ENCODE measurements at places on chromosomes 3 and 15. TPM values are rescaled to one million over a fixed set of nuclear protein-coding genes. Genes with fewer than 3 reads are reported as not detected.

DNA sequence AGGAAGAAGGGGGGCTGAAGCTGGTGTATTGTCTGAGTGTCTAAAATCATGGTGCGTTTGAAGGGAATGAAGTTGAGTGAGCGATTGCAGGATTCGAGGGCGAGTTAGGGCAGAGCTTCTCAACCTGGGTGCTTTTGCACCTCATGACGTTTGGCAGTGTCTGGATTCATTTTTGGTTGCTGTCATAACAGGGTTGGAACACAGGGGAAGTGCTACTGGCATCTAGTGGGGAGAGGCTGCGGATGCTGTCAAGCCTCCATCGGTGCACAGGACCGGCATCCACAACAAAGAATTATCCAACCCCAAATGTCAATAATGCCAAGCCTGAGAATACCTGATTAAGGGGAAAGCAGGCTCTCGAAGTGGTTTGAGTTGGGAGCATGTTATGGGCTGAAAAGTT, 120.0 kb downstream of the SLCO3A1 start:
- no peak for DNase-seq

DNA sequence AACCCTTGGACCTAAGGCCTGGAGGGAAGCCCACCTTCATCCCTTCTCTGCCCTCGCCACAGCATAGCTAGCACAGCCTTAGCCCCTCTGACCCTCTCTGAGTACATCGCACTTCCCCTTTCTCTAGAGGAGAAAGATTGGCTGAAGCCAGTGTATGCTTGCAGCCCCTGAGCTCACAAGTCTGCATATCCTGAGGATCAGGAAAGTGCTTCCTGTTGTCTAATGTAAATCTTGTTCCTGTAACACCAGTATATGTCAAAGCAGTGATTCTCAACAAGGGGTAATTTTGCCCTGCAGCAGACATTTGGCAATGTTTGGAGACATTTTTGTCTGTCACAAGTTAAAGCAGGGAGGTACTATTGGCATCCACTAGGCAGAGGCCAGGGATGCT, 2.2 kb upstream of the PRKCD start:
- DNase-seq = no peak

DNA sequence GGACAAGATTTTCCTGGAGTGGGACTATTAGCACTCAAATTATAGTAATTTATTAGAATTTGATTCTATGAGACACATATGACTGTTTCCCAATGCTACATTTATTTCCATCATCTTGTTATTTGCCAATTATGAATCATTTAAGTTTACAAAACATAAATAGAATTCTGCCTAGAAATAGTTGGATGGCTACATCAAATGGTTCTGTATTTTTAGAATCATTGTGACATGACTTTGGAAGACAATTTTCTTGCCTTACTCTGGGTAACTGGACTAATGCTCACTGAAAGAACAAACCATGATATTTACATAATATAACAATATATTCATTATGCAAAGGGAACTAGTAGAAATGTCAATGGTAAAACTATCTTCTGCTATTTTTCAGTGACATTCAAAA, 173.5 kb downstream of the ZIC1 start:
- no peak for DNase-seq

DNA sequence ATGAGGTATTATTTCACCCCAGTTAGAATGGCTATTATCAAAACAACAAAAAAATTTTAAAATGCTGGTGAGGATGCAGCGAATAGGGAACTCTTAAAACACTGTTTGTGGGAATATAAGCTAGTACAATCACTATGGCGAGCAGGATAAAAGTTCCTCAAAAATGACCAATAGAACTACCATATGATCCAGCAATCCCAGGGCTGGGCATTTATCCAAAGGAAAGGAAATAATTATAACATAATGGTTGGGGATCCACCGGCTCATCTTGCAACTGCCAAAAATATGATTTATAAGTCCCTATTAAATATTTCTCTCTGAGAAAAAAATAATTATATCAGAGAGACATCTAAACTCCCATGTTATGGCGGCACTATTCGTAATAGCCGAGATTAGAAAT, 127.6 kb upstream of the MME start:
- no peak for DNase-seq

- no peak for DNase-seq
Measured at GRCh38 chr3:185297867-185298266, 44.0 kb upstream of the EHHADH start.

DNA sequence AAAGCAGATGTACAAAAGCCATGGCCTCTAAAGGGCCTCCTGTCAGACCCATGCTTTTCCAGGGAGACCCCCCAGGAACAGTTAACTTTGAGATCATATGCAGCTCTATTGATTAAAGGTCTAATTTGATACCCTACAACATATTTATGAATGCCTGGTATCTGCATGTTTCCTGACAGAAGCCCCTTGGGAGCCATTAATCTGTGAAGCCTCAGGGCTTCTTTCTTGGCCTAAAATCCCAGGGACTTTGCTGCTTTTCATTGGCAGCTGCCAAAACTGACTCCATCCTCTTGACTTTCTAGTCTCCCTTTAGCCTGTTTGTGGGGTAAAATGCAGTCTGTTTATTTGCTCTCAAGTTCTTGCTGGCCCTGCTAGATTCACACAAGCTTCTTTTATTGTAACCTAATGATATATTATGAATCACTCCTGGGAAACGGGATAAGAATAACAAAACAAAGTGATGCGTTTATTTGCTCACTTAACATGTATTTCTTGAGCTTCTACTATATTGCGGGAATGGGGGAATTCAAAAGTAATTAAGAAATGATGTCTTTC, 257.0 kb downstream of the LSAMP start:
- no peak for DNase-seq

TPRG1 gene
- 24.4 TPM for total RNA-seq

VPS8 gene
- 86.6 TPM for total RNA-seq

DNAH12 gene
- 0.26 TPM for total RNA-seq

SLC38A3 gene
- total RNA-seq = not detected

RPS17 gene
- 2,932 TPM for total RNA-seq

Data from activated T-cell treated with anti-CD3 and anti-CD28 coated beads, Interleukin-2, amount 50 U/mL, for 72 hours (primary cell).